ENCODE measurements at places on chromosomes 4 and X.
A peak's percentile ranks its signal among the peaks of the same experiment; 100 is the strongest.

DNA sequence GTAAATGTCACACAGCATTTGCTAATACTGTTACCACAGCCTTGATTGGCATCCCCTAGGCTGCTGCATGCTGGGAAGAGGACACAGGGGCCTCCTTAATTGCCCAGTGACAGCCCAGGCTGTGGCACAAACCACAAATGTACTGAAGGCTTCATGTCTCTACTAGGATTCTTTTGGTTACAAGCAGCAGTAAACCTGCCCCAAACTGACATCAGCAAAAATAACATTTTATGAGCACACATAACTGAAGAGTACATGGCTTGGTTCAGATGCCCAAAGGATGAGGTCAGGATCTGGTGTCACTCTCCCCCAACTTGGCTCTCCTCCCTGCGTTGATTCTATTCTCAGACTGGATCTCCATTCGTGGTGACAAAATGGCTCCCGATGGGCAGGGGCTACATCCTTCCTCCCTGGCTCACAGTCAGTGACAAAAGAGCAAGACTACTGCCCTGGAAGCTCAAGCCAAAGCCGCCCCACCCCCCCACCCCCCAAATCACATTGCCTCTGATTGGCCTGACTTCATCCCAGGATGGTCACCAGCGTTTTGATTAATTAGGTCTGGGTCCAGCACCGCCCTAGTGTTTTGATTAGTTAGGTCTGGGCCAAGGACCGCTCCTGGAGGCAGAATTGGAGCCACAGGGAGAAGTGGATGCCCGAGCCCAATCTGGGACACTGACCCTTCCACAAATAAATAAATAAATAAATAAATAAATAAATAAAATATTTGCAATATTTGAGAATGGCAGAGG, 180.5 kb upstream of the RBPJ start:
- DNase-seq: no peak

DNA sequence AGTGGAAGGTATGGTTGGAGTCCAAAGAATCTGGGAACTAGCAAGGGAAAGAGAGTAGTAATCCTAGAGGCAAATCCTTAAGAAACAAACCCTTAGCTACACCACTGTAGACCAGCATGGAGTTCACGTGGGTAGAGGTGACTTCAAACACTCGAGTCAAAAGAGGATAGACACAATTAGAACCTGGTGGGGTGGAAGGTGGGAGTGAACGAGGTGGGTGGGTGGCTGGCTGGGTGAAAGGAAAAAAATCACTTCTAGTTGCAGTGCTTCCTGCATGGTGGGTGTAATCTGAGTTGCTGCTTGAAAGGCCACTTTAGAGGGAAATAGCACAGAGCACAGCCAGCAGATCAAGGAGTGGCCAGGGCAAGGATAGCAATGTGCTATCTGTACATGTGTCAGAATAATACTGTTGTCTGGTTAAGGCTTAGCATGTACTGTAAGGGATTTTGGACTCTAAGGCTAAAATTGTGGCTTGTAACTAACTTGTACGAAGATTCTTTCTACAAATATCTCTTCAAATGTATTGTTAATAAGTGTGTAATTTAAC, 356.2 kb downstream of the GRIA2 start:
- no peak for DNase-seq

GRCh38 chr4:41432881-41433280, 105.1 kb upstream of the LIMCH1 start:
- no peak for DNase-seq

GRCh38 chrX:56764975-56765791, 36.1 kb downstream of the NBDY start:
- DNase-seq: peak; percentile 42

DNA sequence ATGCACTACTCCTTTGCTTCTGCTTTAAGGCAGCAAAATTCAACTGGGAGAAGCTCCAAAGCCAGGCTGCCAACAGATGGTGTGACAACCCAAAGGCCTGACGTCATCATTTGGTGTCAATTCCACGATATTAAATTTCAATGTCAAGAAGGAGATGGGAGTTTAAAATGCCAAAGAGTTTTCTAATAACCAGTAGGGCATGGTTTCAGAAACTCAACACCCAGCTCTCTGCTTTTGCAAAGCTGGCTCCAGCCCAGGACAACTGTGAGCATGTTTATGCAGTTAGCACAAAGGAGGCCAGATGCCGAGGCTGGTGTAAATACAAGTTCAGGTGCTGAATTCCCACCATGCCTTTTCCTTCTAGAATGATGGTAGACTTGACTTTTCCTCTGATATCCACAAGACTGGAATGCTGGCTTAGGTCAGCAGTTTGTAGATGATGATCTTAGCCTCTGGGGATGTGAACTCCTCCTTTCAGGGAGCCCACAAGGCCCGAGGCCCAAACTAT, 67.3 kb downstream of the AFAP1 start:
- DNase-seq: no peak

- DNase-seq: no peak
Measured at GRCh38 chr4:156677656-156678055, 293.9 kb downstream of the PDGFC start.

DNA sequence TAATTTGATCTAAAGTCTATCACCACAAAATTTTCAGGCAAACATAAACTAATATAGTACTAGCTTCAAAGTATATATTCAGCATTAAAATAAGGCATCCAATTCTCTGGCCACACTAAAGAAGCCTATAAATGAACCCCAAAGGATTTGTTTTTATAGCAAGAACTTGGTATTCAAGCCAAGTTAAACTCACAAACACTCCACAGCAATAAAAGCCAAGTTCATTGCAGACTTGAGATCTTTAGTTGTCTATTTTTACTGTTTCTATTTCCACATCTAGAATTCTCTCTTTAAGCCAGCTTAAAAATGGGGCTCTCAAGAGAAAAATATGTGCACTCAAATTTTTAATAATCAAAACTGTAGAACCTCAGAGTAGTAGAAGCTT, 51.1 kb downstream of the WDFY3 start:
- DNase-seq: no peak

- DNase-seq: no peak
Measured at GRCh38 chrX:110168585-110168984, 149.3 kb downstream of the AMMECR1 start.

DNA sequence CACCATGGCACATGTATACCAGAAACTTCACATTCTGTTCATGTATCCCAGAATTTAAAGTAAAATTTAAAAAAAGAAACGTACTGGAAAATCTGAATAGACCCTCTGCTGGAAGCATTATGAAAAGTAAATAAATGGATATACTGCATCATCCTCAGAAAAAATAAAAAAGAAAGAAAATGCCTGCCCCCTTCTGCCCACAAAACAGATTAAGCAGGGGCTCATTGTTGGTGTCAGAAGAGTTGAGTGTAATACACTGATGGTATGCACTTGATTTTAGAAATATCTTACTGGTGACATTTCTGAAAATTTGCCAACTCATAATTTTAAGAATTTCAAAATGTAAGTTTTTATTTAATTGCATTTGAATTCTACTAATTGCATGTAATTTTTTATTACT, 77.8 kb downstream of the LRP2BP start:
- no peak for DNase-seq

GRCh38 chrX:276581-277201, 4.5 kb upstream of the PLCXD1 start:
- peak; percentile 26 for DNase-seq

DNA sequence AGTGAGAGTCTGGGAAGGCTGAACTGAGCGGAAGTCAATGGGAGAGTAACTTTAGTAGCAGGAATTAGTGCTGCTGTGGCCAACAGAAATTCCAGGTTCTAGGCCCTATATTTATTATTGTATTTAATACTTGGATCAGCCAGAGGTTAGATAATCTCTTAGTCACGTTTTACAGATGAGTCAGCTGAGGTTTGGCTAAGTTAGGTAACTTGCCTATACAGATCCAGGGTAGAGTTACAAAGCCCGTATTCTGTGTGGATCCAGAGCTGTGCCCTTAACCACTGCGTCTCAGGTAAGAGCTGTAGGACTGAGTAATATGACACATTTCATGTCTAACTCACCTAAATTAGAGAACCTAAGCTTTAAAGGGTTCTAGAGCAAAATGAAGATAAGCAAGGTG, 20.5 kb downstream of the PSMD10 start:
- no peak for DNase-seq

GRCh38 chr4:40916880-40917279, 167.1 kb downstream of the NSUN7 start:
- DNase-seq: no peak

DNA sequence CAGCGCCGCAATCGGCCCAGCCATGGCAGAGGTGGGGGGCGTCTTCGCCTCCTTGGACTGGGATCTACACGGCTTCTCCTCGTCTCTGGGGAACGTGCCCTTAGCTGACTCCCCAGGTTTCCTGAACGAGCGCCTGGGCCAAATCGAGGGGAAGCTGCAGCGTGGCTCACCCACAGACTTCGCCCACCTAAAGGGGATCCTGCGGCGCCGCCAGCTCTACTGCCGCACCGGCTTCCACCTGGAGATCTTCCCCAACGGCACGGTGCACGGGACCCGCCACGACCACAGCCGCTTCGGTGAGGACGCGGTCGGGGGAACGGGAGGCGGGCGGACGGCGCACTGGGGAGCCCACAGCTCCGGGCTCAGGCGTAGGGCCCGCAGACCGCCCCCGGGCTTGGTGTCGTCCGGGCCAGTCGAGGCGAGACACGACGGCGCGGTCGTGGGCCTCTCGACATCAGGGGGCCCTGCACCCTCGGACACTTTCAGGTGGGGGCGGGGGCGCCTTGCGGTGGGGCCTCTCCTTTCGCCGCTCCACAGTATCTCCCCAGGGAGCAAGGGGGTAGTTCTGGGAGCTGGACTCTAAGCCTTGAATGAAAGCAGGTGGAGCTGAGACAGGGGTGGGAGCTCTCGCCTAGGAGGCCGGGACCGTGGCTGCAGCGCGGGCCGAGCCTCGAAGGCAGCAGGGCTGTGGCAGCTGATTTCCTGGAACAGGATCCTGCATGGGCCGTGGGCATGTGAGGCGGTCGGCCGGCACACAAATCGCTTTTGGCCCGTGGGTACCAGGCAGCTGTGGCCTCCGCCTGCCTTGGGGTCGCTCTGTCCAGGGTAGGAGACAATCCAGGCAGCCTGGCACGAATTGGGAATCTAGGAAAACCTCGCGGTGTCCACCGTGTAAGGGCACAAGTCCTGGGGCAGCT, 722 bp downstream of the FGF16 start:
- no peak for DNase-seq

DNA sequence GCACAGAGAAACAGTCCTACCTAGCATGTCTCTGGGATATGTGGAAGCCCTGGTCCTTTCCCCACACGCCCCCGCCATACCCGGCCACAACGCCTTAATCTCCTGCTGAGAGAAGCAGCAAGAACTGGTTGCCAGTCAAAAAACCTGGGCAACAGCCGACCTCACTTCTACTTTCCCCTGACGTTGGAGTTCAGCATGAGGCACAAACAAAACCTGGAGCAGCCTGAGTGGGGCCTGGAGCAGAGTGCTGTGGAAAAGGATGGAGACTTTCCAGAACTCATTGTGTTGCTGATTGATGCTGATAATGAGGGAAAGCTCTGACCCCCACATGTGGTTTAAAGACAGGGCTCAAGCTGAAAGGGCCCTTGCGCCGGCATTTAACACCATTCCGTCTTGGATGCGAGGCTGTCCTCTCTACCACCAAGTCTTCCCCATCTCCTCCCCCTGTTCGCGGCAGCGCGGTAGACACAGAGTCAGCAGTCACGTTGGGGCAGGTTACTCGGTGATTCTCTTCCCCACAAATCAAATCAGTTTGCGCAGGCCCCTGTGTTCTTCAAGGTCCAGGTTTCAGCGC, 666 bp downstream of the CCDC158 start:
- DNase-seq: no peak

DNA sequence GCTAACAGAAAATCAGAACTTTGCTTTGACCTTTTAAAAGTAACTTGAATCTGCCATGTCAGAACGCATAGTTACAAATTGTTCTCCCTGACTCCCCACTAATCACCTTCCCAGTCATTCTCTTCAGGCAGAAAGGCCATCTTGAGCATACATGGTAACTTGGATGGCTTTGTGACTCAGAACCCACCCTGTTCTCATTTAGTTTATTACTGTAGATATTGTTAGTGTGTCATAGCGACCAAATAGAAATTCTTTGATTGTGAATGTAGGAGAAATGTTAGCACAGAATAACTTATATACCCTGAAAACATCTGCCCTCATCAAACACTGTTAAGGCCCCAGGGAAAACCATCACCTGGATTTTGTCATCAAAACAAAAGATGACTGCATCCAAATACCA, 382.0 kb downstream of the MAGEB5 start:
- no peak for DNase-seq

- DNase-seq: no peak
Measured at GRCh38 chrX:129493643-129494042, 29.6 kb downstream of the SMARCA1 start.

- no peak for DNase-seq
Measured at GRCh38 chr4:22676063-22676462, 16.7 kb upstream of the GBA3 start.

- no peak for DNase-seq
Measured at GRCh38 chrX:149131774-149132173, 373.3 kb downstream of the IDS start.

- DNase-seq: no peak
Measured at GRCh38 chrX:54812306-54812705, 4.8 kb downstream of the MAGED2 start.

DNA sequence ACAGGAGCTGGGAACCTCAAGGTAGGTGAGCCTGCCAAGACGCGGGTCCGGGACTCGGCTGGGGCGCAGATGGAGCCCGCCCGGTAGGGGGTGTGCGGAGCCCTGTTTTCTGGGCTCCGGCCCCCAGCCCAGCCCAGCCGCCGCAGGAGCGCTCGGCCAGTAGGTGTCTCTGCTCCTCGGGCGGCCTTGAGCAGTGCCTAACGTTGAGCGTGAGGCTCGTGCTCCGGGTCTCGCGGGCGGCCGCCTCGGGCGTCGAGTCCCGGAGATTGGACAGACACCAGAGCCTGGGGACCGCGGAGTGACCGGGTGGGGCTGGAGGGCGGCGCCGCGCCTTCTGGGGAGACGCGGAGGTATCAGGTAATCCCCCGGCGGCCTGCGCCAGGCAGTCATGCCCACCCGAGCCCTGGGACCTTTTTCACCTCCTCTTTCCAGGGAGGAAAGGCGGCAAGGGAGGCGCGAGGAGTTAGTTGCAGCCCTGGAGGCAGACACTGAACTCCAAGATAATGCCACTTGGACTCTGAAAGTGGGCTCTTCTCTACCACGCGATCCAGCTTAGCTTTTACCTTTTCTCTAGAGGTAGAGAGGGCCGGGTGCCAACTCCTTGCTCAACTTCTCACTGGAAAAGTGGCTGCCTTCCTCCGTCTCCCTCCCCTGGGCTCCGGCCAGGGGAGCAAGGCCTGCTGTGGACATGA, 14.5 kb upstream of the FGG start:
- peak; percentile 45 for DNase-seq

DNA sequence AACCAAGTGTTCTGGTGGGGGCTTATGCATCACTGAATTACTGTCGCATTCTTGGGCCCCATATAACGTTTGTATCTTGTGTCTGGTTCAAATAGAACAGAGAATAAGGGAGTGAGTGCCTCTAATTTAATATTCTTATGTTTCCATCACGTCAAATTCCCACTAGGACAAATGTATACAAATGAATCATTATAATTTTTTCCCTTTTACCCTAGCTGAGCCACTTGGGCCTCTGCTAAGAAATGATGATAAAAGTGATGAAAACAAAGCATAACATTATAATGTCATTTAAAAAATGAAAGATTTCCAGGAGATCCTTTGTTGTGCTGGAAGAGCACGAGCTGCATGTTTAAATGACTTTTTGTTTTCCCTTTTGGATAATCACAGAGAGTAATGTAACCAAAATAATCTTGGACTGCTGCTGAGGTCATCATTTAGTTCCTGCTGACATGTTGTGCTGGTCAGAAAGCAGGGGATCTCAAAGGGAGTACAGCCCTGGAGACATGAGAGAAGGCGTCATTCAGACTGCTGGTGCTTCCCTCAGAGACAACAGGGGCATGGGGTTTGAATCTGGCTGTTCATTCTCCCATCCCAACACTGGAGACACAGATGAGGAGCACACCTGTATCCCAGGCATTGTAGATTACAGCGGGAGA, 105.1 kb upstream of the SCOC start:
- DNase-seq: no peak
